ENCODE measurements at places on chromosomes 2 and 18. TPM values are rescaled to one million over a fixed set of nuclear protein-coding genes. Genes with fewer than 3 reads are reported as not detected.

The CIAO1 gene
- total RNA-seq: 118 TPM

The DES gene
- 30.6 TPM for total RNA-seq

The ST8SIA3 gene
- total RNA-seq: not detected

The CAPN14 gene
- total RNA-seq: not detected

The C2orf80 gene
- not detected for total RNA-seq

The ZNF385B gene
- not detected for total RNA-seq

The FAM124B gene
- total RNA-seq: not detected

The PRKCE gene
- 10.1 TPM for total RNA-seq

The ATP8B1 gene
- total RNA-seq: 19.5 TPM

The DSG1 gene
- total RNA-seq: not detected

The TSPYL6 gene
- total RNA-seq: not detected

The DDX1 gene
- total RNA-seq: 47.9 TPM

The ASB18 gene
- total RNA-seq: not detected

The LRPPRC gene
- 38.7 TPM for total RNA-seq

The IFIH1 gene
- 6.3 TPM for total RNA-seq

The OLA1 gene
- total RNA-seq: 73.2 TPM

The IL1RN gene
- not detected for total RNA-seq

The DYNAP gene
- total RNA-seq: not detected

The SERPINB11 gene
- total RNA-seq: not detected

The PAX8 gene
- 118 TPM for total RNA-seq

The TLX2 gene
- total RNA-seq: not detected
